CD4-positive, alpha-beta T cell (primary cell): ENCODE measurements at places on chromosomes 7 and 10. TPM values are rescaled to one million over a fixed set of nuclear protein-coding genes. Genes with fewer than 3 reads are reported as not detected.

The ASAH2B gene
- total RNA-seq: 1.4 TPM

The HTRA1 gene
- total RNA-seq: not detected

The C10orf53 gene
- total RNA-seq: not detected

The RSPH10B2 gene
- not detected for total RNA-seq

The LIPN gene
- not detected for total RNA-seq

The MYH16 gene
- total RNA-seq: not detected

The CELF2 gene
- total RNA-seq: 205 TPM

The CALHM2 gene
- 3.1 TPM for total RNA-seq

The NODAL gene
- not detected for total RNA-seq

The NRCAM gene
- 3.4 TPM for total RNA-seq

The GATA3 gene
- total RNA-seq: 128 TPM

The TMEM176B gene
- not detected for total RNA-seq

The A1CF gene
- not detected for total RNA-seq

The SPDYE1 gene
- not detected for total RNA-seq

The EBF3 gene
- total RNA-seq: not detected

- peaks cover 2% of the 10 kb centered on the region for H3K27me3 ChIP-seq
- H3K4me1 ChIP-seq: no peaks in the 10 kb centered on the region
- no peak overlapping the region for H3K4me3 ChIP-seq
- no peaks in the 10 kb centered on the region for H3K36me3 ChIP-seq
These were observed 30.4 kb downstream of the MYPN start for GRCh38 chr10:68139448-68140272.

GRCh38 chr7:95476904-95477594 lies 8.7 kb upstream of the ASB4 start:
- peak; percentile 24 for DNase-seq
- no peak overlapping the region for H3K27ac ChIP-seq
- H3K27me3 ChIP-seq: no peaks in the 10 kb centered on the region
- no peak overlapping the region for H3K4me3 ChIP-seq
- H3K4me1 ChIP-seq: no peaks in the 10 kb centered on the region

DNA sequence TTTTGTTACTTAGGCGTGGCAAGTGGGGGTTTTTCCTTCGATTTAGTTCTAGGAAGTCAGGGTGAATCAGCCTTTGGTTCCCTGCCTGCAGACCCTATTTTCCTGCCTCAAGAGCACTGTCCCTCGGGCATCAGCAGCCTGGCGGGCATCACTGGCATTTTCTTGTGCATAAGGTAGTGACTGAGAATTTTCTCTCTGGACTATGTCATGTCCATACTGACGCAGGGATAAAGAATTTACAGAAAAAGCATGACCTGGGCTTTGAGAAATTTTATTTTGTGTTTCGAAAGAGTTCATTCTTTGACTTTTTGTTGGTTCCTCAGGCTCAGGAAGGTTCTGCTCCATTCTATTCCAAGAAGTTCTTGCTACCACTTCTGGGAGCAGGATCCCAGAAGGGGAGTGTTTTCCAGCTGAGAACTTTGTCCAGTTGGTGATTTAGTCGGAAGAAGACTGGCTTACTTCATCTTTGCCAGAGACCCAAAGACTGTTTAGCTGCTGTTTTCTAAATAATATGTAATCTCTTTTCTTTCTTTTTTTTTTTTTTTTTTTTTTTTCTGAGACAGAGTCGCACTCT lies 213.9 kb upstream of the SH2B2 start:
- H3K27ac ChIP-seq: no peak overlapping the region
- no peaks in the 10 kb centered on the region for H3K27me3 ChIP-seq
- H3K4me3 ChIP-seq: no peak overlapping the region

- no peaks in the 10 kb centered on the region for H3K36me3 ChIP-seq
- no peaks in the 10 kb centered on the region for H3K27me3 ChIP-seq
- no peak overlapping the region for H3K27ac ChIP-seq
- H3K4me1 ChIP-seq: no peaks in the 10 kb centered on the region
These were observed 181.6 kb downstream of the BMPER start for GRCh38 chr7:34086981-34087380.

- H3K27ac ChIP-seq: no peak overlapping the region
- H3K4me3 ChIP-seq: no peak overlapping the region
- H3K4me1 ChIP-seq: peaks cover 16% of the 10 kb centered on the region
These were observed 88.5 kb upstream of the ATP6V0A4 start for GRCh38 chr7:138886501-138886917.

DNA sequence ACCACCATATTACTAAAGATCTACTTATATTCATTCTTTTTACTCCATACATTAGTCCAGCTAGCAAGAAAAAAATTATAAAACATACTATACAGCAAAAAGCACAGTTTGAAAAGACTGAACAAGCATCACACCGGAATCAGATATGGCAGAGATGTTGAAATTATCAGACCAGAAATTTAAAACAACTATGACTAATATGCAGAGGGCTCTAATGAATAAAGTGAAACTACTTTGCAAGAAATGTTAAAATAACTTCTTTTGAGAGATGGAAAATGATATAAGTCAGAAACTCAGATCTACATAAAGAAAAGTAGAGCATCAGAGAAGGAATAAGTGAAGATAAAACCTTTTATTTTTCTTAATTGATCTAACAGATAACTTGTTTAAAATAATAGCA lies 50.9 kb downstream of the SGCE start:
- no peak overlapping the region for H3K4me3 ChIP-seq
- no peaks in the 10 kb centered on the region for H3K36me3 ChIP-seq
- no peaks in the 10 kb centered on the region for H3K4me1 ChIP-seq
- no peaks in the 10 kb centered on the region for H3K27me3 ChIP-seq

GRCh38 chr10:4431114-4431863 lies 394.7 kb upstream of the AKR1E2 start:
- H3K27ac ChIP-seq: no peak overlapping the region
- H3K4me1 ChIP-seq: no peaks in the 10 kb centered on the region
- no peak overlapping the region for H3K4me3 ChIP-seq
- no peaks in the 10 kb centered on the region for H3K36me3 ChIP-seq
- DNase-seq: no peak
- H3K27me3 ChIP-seq: no peaks in the 10 kb centered on the region

- no peak overlapping the region for H3K4me3 ChIP-seq
- DNase-seq: no peak
- H3K27ac ChIP-seq: no peak overlapping the region
- no peaks in the 10 kb centered on the region for H3K36me3 ChIP-seq
- H3K4me1 ChIP-seq: no peaks in the 10 kb centered on the region
These were observed 106.2 kb upstream of the KCTD7 start for GRCh38 chr7:66522518-66522917.

- H3K27me3 ChIP-seq: no peaks in the 10 kb centered on the region
- H3K36me3 ChIP-seq: no peaks in the 10 kb centered on the region
- no peak overlapping the region for H3K4me3 ChIP-seq
- no peak overlapping the region for H3K27ac ChIP-seq
These were observed 229.7 kb upstream of the PFKP start for GRCh38 chr10:2837674-2838073.

GRCh38 chr10:33212061-33212748 lies 122.3 kb downstream of the NRP1 start:
- no peak for DNase-seq
- H3K4me3 ChIP-seq: no peak overlapping the region
- no peak overlapping the region for H3K27ac ChIP-seq
- H3K4me1 ChIP-seq: peaks cover 9% of the 10 kb centered on the region
- no peaks in the 10 kb centered on the region for H3K27me3 ChIP-seq

- H3K27me3 ChIP-seq: no peaks in the 10 kb centered on the region
- no peaks in the 10 kb centered on the region for H3K36me3 ChIP-seq
- H3K4me1 ChIP-seq: peaks cover 43% of the 10 kb centered on the region
- H3K4me3 ChIP-seq: no peak overlapping the region
These were observed 73.8 kb downstream of the LANCL2 start for GRCh38 chr7:55438757-55439525.

GRCh38 chr7:36723951-36724664 lies at the start of gene AOAH:
Gene AOAH, minus strand, starts transcription at chr7:36724494. Its CDS starts 346 bp downstream, at chr7:36724148.
- peak; percentile 56 for DNase-seq
- H3K4me3 ChIP-seq: peak within 1 kb of the TSS; percentile 58
- no peaks in the 10 kb centered on the region for H3K36me3 ChIP-seq
- peaks cover 59% of the 10 kb centered on the region for H3K4me1 ChIP-seq
- peak within 1 kb of the TSS; percentile 51 for H3K27ac ChIP-seq
- H3K27me3 ChIP-seq: no peaks in the 10 kb centered on the region

- no peak overlapping the region for H3K27ac ChIP-seq
- peaks cover 60% of the 10 kb centered on the region for H3K36me3 ChIP-seq
- H3K4me3 ChIP-seq: no peak overlapping the region
- H3K27me3 ChIP-seq: no peaks in the 10 kb centered on the region
These were observed 41.6 kb downstream of the CDC123 start for GRCh38 chr10:12237265-12238220.

GRCh38 chr10:113709221-113709838 lies 29.6 kb downstream of the CASP7 start:
- H3K27ac ChIP-seq: no peak overlapping the region
- H3K36me3 ChIP-seq: peaks cover 25% of the 10 kb centered on the region
- no peak overlapping the region for H3K4me3 ChIP-seq
- no peak for DNase-seq
- H3K4me1 ChIP-seq: peaks cover 20% of the 10 kb centered on the region
- no peaks in the 10 kb centered on the region for H3K27me3 ChIP-seq

DNA sequence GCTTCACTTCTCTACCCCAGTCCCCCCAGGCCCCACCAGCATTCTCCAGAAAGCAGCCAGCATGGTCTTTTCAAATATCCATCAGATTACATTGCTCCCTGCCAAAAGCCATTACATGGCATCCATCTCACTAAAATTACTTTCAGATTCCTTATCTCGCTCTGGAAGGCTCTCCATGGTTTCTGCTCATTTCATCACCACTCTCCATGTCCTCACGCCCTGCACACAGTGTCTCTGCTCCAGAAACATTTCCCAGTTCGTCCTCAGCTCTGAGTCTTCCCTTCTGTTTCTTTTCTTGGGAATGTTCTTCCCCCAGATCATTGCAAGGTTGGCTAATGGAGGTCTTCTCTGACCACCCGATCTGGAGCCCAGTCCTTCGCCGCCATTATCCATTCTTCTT lies 499.1 kb downstream of the KCNMA1 start:
- no peak overlapping the region for H3K4me3 ChIP-seq
- H3K36me3 ChIP-seq: no peaks in the 10 kb centered on the region
- no peak for DNase-seq
- H3K27me3 ChIP-seq: no peaks in the 10 kb centered on the region
- no peak overlapping the region for H3K27ac ChIP-seq

DNA sequence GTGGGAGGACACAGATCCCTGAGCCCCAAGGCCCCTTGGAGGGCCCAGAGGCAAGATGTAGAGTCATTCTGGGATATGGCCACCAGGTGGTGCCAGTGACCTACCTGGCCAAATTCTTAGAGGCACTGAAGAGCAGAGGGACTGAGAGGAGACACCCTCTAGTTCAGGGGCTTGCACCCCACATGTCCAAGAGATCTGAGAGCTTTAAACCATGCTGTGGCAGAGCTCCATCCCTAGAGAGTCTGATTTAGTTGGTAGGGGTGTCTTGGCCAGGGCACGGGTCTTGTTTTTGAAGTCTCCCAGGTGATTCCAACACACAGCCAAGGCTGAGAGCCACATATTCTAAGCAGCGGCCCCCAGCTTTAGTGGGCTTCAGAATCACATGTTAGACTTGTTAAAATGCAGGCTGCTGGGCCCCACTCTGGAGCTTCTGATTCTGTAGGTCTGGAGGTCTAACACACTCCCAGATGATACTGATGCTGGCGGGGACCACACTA lies 52.5 kb downstream of the PRF1 start:
- no peaks in the 10 kb centered on the region for H3K4me1 ChIP-seq
- H3K27me3 ChIP-seq: no peaks in the 10 kb centered on the region
- DNase-seq: peak; percentile 67
- no peaks in the 10 kb centered on the region for H3K36me3 ChIP-seq

GRCh38 chr10:71085689-71086438 lies 126.5 kb upstream of the UNC5B start:
- H3K36me3 ChIP-seq: no peaks in the 10 kb centered on the region
- DNase-seq: no peak
- H3K4me3 ChIP-seq: no peak overlapping the region
- H3K4me1 ChIP-seq: no peaks in the 10 kb centered on the region
- H3K27ac ChIP-seq: no peak overlapping the region

- DNase-seq: no peak
- H3K4me1 ChIP-seq: peaks cover 3% of the 10 kb centered on the region
- H3K36me3 ChIP-seq: no peaks in the 10 kb centered on the region
- H3K27me3 ChIP-seq: no peaks in the 10 kb centered on the region
These were observed 4.4 kb upstream of the TRUB1 start for GRCh38 chr10:114933588-114933987.

GRCh38 chr7:69567800-69568199 lies 30.5 kb upstream of the AUTS2 start:
- no peaks in the 10 kb centered on the region for H3K36me3 ChIP-seq
- H3K27ac ChIP-seq: no peak overlapping the region
- no peak overlapping the region for H3K4me3 ChIP-seq

DNA sequence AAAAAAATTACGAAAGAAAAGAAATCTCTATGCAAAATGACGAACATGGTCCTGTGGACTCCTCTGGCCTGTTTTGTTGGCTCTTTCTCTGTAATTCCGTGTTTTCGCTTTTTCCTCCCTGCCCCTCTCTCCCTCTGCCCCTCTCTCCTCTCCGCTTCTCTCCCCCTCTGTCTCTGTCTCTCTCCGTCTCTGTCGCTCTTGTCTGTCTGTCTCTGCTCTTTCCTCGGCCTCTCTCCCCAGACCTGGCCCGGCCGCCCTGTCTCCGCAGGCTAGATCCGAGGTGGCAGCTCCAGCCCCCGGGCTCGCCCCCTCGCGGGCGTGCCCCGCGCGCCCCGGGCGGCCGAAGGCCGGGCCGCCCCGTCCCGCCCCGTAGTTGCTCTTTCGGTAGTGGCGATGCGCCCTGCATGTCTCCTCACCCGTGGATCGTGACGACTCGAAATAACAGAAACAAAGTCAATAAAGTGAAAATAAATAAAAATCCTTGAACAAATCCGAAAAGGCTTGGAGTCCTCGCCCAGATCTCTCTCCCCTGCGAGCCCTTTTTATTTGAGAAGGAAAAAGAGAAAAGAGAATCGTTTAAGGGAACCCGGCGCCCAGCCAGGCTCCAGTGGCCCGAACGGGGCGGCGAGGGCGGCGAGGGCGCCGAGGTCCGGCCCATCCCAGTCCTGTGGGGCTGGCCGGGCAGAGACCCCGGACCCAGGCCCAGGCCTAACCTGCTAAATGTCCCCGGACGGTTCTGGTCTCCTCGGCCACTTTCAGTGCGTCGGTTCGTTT lies 83.5 kb upstream of the SLF2 start:
- H3K4me1 ChIP-seq: peaks cover 44% of the 10 kb centered on the region
- H3K4me3 ChIP-seq: peak overlapping the region; percentile 47
- no peaks in the 10 kb centered on the region for H3K36me3 ChIP-seq

DNA sequence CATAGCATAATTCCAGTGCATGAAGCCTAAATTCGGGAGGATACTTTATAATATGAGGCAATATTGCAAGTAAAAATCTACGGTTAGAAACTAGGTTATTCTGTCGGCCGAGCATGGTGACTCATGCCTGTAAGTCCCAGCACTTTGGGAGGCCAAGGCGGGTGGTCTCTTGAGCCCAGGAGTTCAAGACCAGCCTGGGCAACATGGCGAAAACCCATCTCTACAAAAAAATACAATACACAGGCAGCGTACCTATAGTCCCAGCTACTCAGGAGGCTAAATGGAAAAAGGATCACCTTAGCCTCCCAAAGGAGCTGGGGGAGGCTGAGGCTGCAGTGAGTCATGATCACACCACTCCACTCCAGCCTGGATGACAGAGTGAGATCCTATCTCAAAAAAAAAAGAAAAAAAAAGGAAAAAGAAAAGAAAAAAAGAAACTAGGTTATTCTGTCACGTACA lies 14.2 kb downstream of the SKAP2 start:
- H3K36me3 ChIP-seq: no peaks in the 10 kb centered on the region
- no peak overlapping the region for H3K27ac ChIP-seq
- no peak for DNase-seq
- no peak overlapping the region for H3K4me3 ChIP-seq
- peaks cover 16% of the 10 kb centered on the region for H3K27me3 ChIP-seq
- H3K4me1 ChIP-seq: no peaks in the 10 kb centered on the region

- DNase-seq: no peak
- no peak overlapping the region for H3K4me3 ChIP-seq
- H3K4me1 ChIP-seq: no peaks in the 10 kb centered on the region
- H3K27me3 ChIP-seq: no peaks in the 10 kb centered on the region
- no peak overlapping the region for H3K27ac ChIP-seq
These were observed 67.2 kb downstream of the SKIDA1 start for GRCh38 chr10:21458126-21458871.
